Fibroblast of upper back skin (primary cell): ENCODE measurements at places on chromosomes 7 and 10.

GRCh38 chr7:102721-103120 lies 89.7 kb upstream of the FAM20C start:
- DNase-seq, result no peak

- no peak for DNase-seq
Observed at GRCh38 chr10:46077731-46078413, 31.8 kb upstream of the MSMB start.

GRCh38 chr10:58554316-58554715 lies 41.6 kb downstream of the BICC1 start:
- no peak for DNase-seq

- DNase-seq, result no peak
Observed at GRCh38 chr7:134948246-134948645, 38.1 kb upstream of the AGBL3 start.

- DNase-seq, result no peak
Observed at GRCh38 chr7:49773218-49773935, at the start of gene VWC2. Gene VWC2 (plus strand): TSS chr7:49773638. CDS start chr7:49775436, 1,798 bp downstream.

DNA sequence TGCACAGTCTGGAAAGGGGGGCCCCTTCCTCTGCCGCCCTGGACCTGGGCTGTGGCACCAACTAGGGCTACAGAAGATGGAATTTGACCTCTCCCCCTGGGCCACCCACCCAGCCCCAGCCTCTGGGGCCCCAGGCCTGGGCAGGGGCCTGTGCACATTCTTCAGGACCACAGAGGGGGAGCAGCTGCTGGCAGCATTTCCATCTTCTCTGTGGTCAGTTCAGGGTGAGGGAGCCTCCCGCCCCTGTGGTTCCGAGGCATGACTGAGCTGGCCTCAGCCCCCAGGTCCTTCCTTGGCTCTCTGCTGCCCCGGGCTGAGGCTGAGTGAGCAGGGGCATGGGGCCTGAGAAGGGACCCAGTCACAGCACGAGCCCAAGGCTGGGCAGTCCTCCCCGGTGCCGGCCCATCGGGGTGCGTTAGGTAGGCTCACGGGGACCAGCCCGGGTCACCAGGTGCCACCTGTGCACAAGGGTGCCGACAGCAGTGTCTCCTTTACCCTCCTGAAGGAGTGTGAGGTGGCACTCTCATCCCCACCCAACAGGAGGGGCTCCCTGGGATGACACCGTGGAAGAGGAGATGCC lies 63.2 kb downstream of the UNCX start:
- DNase-seq, result no peak

DNA sequence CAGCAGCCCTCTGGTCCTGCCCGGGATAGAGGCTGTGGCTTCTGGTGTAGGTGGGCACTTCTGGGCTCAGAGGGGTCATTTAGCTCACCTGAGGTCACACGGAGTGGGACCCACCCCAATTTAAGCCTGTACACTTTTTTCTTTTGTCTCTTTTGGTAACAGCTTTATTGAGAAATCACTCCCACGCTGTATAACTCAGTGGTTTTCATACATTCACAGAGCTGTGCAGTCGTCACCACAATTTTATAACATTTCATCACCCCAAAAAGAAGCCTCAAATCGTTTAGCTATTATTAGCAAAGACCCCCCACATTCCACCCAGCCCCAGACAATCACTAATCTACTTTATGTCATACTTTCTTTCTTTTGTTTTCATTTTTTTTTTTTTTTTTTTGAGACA lies 62.3 kb downstream of the LHPP start:
- peak; percentile 12 for DNase-seq

- no peak for DNase-seq
Observed at GRCh38 chr10:7515439-7515838, 104.6 kb upstream of the SFMBT2 start.

- peak; percentile 21 for DNase-seq
Observed at GRCh38 chr7:2717293-2718261, 29.6 kb downstream of the AMZ1 start.

- no peak for DNase-seq
Observed at GRCh38 chr10:74967911-74968666, 141.7 kb downstream of the KAT6B start.

- DNase-seq, result no peak
Observed at GRCh38 chr10:110625951-110626855, 17.9 kb upstream of the RBM20 start.

DNA sequence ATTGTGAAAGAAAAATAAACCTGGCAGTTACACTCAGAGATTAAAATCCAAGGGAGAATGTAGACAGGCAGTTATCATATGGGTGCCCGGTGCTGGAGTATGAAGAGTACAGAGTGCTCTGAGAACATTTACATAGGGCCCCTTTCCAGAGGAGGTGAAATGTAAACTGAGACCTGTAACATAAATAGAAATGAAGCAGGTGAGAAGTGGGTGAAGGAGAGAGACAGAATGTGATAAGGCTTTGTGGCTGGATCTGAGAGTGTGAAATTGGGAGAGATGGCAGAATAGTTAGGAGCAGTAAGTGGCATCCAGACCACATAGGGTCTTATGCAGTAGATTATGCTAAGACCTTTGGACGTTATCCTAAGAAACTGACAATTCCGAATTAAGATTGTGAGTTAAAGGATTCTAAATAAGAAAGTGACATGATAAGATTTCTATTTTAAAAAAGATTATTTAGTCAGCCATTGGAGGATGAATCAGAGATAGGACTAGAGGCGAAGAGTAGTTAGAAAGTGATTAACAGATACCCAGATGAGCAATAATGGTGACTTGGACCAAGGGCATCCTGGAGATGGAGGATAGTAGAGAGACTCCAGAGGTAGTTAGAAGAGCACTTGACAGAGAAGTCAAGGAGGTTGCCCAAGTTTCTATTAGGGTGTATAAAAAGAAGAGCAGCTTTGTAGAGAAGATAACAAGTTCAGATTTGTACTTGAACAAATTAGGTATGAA lies 36.7 kb downstream of the DNAH11 start:
- DNase-seq, result no peak

GRCh38 chr7:51633596-51633995 lies 317.0 kb upstream of the COBL start:
- DNase-seq, result no peak

GRCh38 chr7:156682928-156683327 lies 42.4 kb downstream of the RNF32 start:
- DNase-seq, result no peak

GRCh38 chr7:70321016-70321590 lies 722.8 kb downstream of the AUTS2 start:
- no peak for DNase-seq

GRCh38 chr10:75875740-75876139 lies 444.3 kb downstream of the LRMDA start:
- DNase-seq, result no peak

DNA sequence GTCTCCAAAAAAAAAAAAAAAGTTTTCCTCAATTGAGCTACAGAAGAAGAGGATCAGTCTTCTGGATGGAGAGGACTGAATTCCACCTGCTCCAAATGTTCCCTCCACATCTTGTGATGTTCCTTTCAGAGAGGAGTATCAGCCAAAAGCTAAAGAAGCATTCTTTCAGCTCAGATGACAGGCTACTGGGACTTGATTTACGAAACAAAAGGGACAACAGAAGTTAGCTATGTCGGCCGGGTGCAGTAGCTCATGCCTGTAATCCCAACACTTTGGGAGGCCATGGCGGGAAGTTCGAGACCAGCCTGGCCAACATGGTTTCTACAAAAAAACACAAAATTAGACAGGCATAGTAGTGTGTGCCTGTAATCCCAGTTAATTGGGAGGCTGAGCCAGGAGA lies 7.4 kb downstream of the DAGLB start:
- DNase-seq, result no peak

DNA sequence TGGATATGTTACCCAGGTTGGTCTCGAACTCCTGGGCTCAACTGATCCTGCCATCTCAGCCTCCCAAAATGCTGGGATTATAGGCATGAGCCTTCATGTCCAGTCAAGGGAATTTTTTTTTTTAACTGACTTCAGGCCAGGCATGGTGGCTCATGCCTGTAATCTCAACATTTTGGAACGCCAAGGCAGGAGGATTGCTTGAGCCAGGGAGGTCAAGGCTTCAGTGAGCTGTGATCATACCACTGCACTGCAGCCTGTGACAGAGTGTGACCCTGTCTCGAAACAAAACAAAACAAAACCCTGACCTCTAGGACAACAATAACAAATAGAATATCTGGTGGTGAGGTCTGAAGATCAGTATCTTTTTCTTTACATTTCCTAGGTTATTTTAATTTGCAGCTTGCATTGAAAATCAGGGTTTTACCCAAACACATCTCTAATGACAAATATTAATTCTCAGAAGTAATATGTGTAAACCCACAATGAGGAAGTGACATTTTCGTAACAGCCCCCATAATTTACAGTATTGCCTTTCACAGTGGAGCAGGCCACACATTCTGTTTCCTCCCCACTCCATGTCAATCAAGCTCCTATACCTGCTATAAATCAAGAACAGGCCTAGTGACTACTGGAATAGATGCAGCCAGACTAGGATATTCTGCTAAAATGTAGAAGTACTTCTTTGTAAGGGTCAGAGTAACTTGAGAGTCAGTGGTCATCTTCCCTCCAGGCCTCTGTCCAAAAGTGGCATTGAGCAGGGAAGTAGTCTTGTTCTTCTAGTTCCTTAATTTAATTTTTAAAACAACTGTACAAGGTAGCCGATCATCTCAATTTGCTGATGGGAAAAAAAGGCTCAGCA lies 43.3 kb upstream of the ECHDC3 start:
- no peak for DNase-seq

DNA sequence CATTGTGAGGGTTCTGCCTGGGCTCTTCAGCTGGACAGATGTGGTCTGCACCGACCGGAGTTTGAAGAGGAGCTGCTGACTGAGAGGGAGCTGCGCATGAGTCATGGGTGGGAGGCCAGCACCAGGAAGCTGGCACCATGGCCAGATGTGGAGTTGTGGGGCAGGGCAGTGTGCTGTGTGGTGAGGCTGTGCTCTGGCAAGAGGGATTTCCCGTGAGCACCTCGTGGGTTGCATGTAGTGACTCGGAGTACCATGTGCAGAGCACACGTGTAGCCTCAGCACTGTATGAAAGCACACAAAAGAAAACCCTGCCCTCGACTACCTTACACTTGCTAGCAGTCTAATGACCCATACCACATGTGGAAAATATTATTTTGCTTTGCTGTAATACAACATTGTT lies 103.4 kb downstream of the WNT2 start:
- peak; percentile 32 for DNase-seq

DNA sequence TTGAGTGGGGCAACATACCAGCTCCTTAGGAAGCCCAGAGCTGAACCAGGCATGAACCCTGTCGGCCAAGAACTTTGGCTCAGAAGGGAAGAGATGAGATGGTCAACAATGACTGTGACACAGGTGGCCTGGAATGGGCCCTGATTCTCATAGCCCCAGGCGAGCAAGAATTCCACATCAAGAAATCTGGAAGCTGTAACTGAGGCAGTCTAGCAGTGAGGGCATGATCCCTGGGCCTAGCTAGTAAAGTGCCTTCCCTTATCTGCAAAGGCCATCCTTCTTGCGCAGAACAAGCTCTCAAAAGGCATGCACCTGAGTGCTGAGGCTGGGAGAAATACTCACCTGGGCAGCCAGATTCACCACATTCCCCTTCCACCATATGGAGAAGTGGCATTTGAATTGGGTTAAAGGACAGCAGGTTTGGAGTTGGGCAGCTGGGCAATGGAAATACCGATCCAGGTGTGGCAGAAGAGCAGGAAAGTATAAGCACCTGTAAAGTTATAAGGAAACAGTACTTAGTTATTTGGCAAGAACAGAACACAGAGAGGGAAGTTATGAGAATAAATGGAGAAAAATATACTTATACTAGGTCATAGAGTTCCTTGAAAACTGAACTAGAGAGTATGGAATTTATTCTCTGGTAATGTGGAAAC lies 78.6 kb upstream of the CAPZA2 start:
- DNase-seq, result no peak
